Prostate gland (tissue), 2 donors: ENCODE measurements at places on chromosomes 16 and 17. TPM values are rescaled to one million over a fixed set of nuclear protein-coding genes. Genes with fewer than 3 reads are reported as not detected.
A peak's percentile ranks its signal among the peaks of the same experiment; 100 is the strongest.

GRCh38 chr16:81748476-81749198 is 30.5 kb upstream of the PLCG2 start:
- no peak for DNase-seq

GRCh38 chr17:77409282-77410161 is 268.8 kb downstream of the SEC14L1 start:
- peak; percentile 70 for DNase-seq

DNA sequence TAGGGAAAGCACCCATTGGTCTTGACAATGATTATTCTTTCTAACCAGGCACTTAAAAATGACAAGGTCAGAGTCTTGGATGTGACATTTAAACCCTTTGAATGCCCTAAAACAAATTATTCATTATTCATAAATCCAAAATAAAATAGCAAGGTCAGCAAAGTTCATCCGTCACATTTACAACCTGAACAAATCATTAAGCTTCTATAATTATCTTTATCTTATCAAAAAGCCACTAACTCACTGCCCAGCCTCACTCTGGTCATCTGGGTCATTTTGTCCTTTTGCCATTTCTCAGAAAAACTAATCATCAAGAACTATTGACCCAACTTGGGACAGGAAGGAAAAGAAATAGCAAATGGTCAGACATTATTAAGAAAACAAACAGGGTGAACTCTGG is 507.3 kb upstream of the CDH8 start:
- no peak for DNase-seq

- no peak for DNase-seq
Measured at GRCh38 chr17:8031950-8032349, 6.9 kb upstream of the ALOX15B start.

GRCh38 chr17:81173052-81173761 is 7.2 kb upstream of the AATK start:
- DNase-seq = no peak

GRCh38 chr16:81612351-81613163 is 166.5 kb upstream of the PLCG2 start:
- peak; percentile 53 for DNase-seq

Gene MYH1
- total RNA-seq = not detected

Gene EPX
- not detected for total RNA-seq

Gene KRTAP9-2
- not detected for total RNA-seq
